Iris pigment epithelial cell (primary cell): ENCODE measurements at places on chromosomes 2 and 18.
A peak's percentile ranks its signal among the peaks of the same experiment; 100 is the strongest.

- DNase-seq = peak; percentile 12
Observed at GRCh38 chr2:165440367-165440766, 29.1 kb upstream of the CSRNP3 start.

DNA sequence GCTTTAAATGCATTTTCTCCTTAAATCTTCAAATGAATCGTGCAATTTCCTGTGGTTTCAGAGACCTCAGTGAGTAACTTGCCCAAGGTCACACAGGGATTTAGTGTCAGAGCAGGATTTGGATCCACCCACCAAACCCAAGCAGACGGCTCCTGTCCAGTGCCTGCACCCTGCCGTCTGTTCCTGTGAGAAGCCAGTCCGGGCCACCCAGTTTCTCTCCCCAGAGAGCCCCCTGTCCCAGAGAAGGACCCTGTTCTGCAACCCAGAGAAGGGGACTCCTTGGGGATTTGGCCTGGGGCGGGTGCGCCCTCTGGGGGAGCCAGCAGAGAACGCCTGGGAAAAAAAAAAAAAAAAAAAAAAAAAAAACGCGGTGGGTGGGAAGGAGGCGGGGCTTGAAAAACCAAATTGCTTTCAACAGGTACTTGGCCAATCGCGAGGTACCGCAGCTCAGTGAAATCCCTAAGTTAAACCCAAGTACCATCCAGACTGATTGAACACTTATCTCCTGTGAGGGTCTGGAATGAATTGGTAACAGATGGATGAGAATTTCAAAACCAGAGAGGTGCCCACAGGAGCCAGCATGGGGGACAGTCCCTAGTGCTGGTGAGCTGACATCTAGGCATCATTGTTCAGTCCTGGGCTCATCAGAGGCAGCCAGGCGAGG lies 30.9 kb upstream of the REEP1 start:
- peak; percentile 59 for DNase-seq

DNA sequence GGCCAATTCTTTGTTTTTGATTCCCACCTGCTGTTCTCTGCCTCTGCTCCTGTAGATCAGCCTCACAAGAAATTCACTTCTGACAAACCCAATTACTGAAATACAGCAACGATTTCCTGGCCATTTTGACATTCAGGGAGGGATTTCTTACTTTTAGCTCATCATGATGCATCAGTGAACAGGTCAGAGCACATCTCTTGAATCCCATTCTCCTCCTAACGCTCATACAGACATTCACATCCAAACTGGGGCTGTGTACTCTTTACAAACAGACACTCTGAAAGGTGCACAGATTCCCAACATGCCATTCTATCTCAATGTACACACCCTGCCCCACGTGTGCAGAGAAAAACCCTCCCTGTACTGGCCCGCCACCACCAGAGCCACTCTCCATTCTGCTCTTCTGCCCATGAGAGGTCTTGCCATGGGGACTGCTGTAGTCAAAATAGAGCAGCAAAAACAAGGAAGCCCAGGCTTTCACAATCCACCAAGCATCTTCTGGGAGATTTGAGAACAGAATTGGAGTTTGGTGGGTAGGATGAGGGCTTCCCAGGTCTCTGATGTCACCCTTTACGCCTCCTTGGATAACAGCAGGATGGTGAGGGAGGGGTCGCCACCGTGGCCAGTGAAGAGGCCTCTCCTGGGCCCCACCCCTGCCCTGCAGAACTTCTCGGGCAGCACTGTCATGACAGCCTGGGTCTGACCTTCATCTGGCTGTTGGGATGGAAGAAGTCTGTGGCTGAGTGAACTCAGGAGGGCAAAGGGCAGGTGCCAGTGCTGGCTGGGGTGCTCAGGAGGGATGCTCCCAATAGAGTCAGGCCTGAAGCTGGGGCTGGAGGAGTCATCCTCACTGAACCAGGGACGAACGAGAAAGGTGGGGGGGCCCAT lies 41.9 kb upstream of the ZFP36L2 start:
- DNase-seq = no peak

DNA sequence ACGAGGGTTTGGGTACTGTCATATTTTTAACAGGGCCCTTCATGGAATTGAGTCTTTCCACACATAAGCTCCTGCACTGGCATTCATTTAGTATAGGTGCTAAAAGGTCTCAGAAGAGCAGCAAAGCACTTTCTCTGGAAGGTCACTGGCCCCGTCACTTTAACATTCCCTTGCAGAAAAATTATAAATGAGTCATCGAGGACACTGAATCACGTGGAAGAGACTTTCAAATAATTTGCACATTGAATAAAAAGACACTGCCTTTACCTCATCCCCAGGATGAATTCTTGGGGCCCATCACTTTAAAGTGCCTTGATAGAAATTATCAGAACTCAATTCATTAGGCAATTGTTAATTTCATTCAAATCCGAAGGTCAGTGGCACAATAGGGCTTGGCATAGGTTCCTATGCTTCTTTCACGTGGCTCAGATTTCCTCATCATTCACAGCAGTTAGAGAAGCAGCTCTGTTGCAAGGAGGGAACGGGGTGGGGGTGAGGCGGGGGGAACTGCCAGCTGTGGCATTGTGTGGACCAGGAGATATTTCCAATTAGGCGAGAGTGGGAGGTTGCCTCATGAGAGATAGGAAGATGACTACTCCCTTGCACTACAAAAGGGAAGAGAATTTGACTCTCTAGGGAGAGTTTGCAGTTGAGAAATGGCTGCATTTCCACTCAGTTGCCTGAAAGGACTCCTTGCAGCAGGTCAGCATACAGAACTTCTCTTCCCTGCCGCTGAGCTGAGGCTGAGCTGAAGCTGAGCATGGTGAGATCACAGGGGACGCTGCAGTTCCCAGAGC lies 86.3 kb upstream of the NPAS2 start:
- peak; percentile 81 for DNase-seq

- DNase-seq = no peak
Observed at GRCh38 chr2:28199995-28200679, 192.5 kb upstream of the FOSL2 start.

DNA sequence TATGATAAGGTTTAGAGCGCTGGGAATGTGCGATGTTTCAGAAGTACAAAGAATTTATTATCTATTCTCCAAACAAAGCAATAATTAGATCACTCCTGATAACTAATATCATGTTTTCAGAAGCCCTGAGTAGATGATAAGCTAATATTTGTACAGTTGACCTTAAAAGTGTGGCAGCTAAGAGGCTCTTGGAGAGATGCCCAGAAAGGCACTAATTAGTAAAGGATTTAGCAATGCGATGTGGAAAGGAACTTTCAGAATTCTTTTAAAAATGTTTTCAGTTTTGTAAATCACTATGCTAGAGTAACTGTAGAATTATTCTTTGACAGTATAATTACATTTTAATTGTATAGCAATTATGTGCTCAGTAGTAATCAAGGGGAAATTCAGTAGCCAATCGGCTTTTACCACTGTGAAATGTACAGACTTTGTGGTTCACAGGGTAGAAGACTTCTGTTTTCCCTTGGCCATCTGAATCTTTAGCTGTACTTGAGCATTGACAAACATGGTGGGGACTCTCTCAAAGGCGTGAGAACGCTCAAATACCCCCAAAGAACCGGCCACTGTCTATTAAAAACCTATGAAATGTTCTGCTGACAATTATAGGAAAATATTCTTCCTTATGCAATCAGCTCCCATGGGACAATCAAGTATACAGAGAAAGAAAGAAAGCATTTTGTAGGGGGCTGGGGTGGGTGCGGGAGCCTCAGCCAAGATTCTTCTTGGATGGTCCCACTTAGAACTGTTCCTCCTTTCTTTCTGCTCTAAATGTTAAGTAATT lies 262.8 kb upstream of the AGAP1 start:
- peak; percentile 41 for DNase-seq

- DNase-seq = no peak
Observed at GRCh38 chr2:100522430-100522829, 40.4 kb upstream of the PDCL3 start.

DNA sequence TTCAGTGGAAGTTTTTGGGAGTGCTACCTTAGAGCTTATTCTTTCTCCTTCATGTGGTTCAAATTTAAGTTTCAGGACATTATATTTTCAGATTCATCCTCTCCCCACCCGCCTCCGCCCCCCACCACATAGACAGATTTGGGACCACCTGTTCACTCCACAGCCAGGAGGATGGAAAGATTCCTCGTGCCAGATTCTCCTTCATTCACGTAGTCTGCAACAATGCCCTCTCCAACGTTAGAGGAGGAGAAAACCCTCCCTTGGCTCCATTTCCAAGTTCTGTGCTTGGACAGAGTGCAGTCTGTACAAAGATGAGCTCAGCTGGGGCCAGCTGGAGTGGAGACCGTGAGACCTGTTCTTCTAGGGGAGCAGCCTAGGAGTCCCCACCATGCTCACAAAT lies 26.2 kb downstream of the POU3F3 start:
- no peak for DNase-seq

DNA sequence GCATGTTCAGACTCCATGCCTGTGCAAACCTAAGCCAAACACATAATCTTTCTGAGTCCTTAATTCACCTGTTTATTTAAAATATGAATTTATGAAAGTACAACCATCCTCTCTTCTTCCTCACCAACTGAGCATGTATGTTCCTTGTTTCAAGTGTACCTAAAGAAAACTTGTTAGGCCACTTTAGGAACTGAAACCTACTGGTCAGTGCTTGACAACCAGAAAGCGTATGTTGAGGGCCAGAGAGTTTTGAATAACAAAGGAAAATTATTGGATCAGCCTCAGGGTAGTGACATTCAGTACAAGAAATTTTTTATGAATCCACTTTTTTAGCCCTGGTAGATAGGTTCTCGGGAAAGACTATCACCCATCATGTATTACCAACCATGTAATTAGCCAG lies 847.6 kb upstream of the CELF4 start:
- DNase-seq = no peak

- no peak for DNase-seq
Observed at GRCh38 chr2:96702098-96702785, 37.6 kb downstream of the LMAN2L start.

DNA sequence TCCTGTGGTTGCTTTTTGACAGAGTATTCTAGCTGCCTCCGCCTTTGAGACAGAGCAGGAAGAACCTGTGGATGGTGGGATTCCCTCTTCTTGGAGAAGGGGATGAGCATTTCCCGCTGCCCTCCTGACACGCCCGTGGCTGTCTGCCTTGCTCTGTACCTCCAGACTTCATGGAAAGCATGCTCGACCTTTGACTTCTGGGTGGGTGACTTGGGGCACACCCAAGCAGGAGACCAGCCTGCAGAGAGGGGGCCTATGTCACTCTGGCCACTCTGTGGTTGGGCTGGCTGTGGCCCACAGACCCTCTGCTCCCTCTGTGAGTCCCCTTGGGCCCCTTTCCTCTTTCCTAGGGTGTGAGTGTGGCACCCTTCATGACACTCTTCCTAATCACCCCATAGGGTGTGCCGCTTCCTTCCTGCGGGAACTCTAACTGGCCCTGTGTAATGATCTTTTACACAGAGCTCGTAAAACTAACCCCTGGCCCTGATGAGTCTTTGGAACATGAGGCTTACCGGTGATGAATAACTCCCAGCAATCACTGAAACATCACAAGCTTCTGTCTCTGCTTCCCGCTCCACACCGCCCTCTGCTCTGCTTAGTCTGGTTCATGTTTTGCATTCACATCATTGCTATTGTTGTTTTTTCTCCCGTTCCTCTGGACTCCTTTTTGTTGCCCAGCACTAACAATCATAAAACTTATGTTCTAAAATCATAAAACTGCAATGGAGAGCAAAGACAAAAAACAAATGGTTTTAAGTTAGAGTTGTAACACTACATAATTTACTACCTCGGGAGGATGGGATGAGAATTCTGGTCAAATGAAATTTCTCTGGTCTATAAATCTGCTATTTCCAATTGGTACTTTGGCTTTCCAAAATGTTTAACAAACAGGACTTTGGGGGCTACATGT lies 101.1 kb downstream of the SH3YL1 start:
- no peak for DNase-seq

GRCh38 chr2:31580321-31581117 lies at the start of gene SRD5A2:
Gene SRD5A2, minus strand, starts transcription at chr2:31580938. Its CDS starts 38 bp downstream, at chr2:31580900.
- no peak for DNase-seq

DNA sequence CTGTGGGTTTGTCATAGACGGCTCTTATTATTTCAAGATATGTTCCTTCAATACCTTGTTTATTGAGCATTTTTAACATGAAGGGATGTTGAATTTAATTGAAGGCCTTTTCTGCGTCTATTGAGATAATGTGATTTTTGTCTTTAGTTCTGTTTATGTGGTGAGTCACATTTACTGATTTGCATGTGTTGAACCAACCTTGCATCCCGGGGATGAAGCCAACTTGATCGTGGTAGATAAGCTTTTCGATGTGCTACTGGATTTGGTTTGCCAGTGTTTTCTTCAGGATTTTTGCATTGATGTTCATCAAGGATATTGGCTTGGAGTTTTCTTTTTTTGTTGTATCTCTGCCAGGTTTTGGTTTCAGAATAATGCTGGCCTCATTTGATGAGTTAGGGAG lies 60.5 kb downstream of the GTF3C3 start:
- DNase-seq = no peak

- no peak for DNase-seq
Observed at GRCh38 chr2:201122276-201122675, 6.3 kb downstream of the CFLAR start.

DNA sequence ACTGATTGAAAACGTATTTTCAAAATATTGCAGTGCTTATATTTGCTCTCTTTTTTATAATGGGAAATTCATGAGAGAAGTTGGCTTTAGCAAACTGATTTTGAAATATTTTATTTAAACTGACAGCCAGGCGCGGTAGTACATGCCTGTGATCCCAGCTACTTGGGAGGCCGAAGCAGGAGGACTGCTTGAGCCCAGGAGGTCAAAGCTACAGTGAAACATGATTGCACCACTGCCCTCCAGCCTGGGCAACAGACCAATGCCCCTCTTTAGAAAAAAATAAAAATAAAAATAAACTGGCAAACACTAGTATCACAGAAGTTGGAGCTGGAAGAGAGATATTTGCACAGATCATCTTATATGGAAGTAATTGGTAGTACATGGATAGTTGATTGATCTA lies 20.7 kb downstream of the ZBTB7C start:
- DNase-seq = no peak
